BJ (cell line): ENCODE measurements at places on chromosomes 16 and 17. TPM values are rescaled to one million over a fixed set of nuclear protein-coding genes. Genes with fewer than 3 reads are reported as not detected.

The CYGB gene
- polyA plus RNA-seq: 1.1 and 1.4 TPM in 2 replicates

The C17orf67 gene
- 0.49 and 0.50 TPM in 2 replicates for polyA plus RNA-seq

The PIMREG gene
- 27.0 and 54.5 TPM in 2 replicates for polyA plus RNA-seq

The PPL gene
- polyA plus RNA-seq: 0.54 and 0.56 TPM in 2 replicates

The PYY gene
- polyA plus RNA-seq: not detected in 2 replicates

The NBR1 gene
- 130 and 142 TPM in 2 replicates for polyA plus RNA-seq

The RBFOX1 gene
- polyA plus RNA-seq: not detected in 2 replicates

The CLEC16A gene
- 7.7 and 8.7 TPM in 2 replicates for polyA plus RNA-seq

The OR2C1 gene
- 0.17 TPM in 1 of 2 replicates, not detected in the other for polyA plus RNA-seq

The BLMH gene
- polyA plus RNA-seq: 10.7 and 13.9 TPM in 2 replicates

The ABCA9 gene
- 0.06 and 0.25 TPM in 2 replicates for polyA plus RNA-seq

The NECAB2 gene
- polyA plus RNA-seq: 0.06 and 0.15 TPM in 2 replicates

The SYNGR3 gene
- polyA plus RNA-seq: 2.5 and 3.3 TPM in 2 replicates

The KIF2B gene
- polyA plus RNA-seq: not detected in 2 replicates

GRCh38 chr17:80991645-80992076 is at the start of gene CHMP6:
TSS of gene CHMP6 (plus strand) at chr17:80991841. CDS start at chr17:80991919, 78 bp downstream.
- no peak for DNase-seq

- DNase-seq: no peak
Observed at GRCh38 chr16:63466-63865, 9.0 kb downstream of the RHBDF1 start.

DNA sequence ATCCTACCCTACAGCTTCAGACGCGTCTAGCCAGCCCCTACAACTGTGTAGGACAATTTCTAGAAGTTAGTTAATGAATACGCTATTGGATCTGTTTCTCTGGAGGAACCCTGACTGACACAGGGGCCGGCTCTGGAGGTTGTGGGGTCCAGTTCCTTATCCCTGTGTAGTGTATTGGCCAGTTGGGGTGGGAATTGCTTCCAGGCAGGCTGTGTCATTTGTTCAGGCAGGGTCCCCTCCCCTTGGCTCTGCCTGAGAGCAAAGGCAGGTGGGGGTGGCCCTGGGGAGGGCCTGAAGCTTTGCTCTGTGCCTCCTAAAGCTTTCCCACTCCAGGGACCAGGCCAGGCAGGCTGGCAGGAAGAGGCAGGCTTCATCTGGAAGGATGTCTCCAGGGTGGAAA is 11.7 kb upstream of the CETP start:
- no peak for DNase-seq

DNA sequence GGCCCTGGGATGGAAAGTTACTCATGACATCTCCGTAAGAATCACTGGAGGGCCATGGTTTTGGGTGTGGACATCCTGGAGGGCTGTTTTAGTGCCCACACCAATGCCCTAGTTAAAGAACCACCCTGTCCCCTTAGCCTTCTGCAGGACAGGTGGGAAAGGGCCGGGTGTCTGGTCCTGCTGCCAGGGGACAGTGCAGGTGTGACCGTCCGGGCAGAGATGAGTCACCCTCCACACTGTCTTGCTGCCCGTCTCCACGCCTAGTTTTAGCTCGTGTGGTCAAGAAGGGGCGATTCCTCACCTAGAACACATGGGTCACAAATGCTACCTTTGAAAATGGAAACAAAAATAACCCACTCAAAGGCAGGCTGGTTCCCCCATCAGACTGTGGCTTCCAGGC is 17.0 kb downstream of the CEP295NL start:
- no peak for DNase-seq

GRCh38 chr17:78826836-78827509 is 13.6 kb downstream of the USP36 start:
- DNase-seq: no peak

DNA sequence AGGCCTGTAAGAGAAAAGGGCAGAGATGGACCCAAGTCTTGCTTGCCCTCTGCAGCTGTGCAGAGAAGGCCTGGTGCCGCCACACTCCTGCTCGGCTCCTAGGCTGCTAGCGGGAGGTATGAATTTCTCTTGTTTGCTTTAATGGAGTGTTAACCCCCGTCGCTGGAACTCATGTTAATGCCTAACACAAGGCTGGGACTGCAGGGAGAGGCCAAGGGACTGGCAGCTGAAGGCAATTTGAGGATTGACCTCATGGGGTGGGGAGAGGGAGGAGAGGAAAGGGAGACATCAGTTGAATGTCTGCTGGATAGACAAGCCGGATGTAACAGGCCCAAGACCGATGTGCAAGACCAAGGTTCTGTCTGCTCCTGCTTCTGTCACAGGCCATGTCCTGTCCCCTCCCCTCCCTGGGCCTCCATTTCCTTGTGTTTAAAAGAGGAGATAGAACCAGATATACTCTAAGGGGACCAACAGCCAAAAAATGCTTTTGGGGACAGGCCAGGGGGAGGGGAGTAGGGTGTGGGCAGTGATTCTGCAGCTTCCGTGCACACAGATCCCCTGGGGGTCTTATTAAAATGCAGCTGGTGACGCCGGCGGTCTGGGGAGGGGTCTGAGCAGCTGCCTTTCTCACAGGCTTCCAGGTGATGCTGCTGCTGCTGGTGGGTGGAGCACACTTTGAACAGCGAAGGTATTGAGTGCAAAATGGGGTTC is 46.7 kb upstream of the TBX2 start:
- DNase-seq: no peak

- no peak for DNase-seq
Observed at GRCh38 chr16:10824111-10824893, 5.7 kb upstream of the TVP23A start.

DNA sequence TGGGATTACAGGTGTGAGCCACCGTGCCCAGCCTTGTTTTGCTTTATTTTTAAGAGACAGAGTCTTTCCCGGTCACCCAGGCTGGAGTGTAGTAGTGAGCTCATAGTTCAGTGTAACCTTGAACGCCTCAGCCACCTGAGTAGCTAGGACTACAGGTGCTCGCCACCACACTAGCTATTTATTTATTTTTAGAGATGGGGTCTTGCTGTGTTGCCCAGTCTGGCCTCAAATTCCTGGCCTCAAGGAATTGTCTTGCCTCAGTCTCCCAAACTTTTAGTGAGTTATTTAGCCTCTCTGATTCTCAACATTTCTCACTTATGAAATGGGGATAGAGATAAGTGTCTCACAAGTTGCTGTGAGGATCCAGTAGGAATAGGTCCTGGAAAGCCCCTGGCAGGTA is 21.7 kb downstream of the FZD2 start:
- no peak for DNase-seq

- no peak for DNase-seq
Observed at GRCh38 chr16:70687671-70688245, 1.9 kb upstream of the MTSS2 start.

DNA sequence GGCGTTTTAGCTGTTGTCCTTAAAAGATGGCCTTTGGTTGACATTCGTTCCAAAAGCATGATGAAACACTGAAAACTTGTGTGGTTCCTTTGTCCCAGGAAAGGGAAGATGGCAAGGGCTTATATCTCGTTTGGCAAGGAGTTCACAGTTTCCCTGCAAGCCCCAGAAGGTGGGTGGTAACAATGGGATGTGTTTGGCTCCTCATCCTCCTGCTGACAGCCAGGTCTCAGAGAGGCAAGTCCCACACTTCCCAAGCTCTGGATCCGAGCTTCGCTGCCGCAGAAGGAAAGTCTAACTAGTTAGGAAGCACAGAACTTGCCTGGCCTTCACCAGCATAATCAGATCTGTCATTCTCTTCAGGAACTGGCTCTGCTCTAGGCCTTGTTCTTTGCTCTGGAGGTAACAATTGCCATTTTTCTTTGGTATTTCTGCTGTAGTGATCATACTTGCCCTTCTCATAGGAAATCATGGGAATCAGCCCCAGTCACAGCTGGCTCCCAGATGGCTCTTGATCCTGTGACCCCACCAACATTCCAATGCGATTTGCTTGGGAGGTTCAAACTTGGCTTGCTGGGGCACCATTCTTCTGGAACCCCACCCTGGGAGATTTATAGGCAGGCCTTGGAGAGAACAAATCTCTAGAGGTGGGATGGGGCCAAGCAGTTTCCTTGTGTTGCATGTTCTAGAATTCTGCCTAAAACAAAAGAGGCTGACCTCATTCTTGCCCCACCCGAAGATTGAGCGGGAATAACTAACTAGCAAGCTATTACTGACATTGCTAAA is 17.9 kb downstream of the KPNA2 start:
- peak; percentile 86 for DNase-seq

- peak; percentile 51 for DNase-seq
Observed at GRCh38 chr17:39164675-39165143, 1.3 kb downstream of the ARL5C start.

DNA sequence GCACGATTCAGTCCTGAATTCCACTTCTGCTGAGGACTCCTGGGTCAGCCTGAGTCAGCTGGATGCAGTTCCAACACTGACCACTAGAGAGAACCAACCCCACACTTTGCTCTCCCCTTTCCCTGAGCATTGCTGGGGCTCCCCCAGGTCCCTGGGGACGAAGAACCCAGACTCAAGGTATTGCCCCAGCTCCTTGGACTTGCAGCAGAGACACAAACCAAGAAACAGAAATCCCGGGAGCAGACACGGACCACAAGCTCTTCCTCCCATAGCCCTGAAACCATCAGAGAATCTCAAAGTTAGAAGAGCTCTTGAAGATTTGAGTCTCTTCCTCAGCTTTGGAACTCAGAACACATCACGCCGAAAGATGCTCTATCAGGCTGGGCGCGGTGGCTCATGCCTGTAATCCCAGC is 678 bp upstream of the GH1 start:
- DNase-seq: no peak

DNA sequence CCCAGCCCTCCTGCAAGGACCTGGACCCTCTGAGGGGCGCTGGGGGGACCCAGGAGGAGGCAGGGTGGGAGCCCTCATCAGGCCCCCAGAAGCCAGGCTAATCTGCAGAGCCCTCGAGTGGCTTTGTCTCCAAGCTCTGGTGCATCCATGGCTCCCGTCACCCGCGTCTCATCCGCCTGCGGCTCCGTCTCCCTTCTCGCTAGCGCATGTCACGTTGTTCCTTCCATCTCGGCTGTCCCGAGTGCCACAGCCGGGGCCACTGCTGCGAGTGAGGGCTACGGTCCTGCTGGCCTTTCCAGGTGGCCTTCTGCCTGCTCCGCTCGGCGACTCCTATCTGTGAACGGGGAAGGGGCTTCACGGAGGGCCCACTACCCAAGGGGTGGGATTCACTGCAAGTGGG is 53.6 kb downstream of the ZFPM1 start:
- DNase-seq: no peak

GRCh38 chr17:43382776-43383175 is 16.0 kb upstream of the ARL4D start:
- no peak for DNase-seq

DNA sequence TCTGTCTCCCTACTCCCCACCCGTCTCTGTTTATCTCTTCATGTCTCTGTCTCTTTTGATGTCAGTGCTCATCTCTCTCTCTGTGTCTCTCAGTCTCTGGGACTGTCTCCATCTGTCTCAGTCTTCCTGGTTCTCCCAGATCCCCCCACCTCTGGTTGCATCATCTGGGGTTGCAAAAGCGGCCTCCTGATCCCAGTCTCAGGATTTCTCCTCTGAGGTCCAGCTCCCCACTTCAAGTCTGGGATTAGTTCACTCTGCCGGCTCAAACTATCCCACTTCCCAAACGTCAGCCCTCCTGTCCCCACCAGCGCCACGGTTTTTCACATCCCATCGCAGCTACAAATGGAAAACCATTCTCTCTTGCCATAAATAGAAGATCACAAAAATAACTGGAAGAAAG is 9.0 kb downstream of the TEKT5 start:
- no peak for DNase-seq

DNA sequence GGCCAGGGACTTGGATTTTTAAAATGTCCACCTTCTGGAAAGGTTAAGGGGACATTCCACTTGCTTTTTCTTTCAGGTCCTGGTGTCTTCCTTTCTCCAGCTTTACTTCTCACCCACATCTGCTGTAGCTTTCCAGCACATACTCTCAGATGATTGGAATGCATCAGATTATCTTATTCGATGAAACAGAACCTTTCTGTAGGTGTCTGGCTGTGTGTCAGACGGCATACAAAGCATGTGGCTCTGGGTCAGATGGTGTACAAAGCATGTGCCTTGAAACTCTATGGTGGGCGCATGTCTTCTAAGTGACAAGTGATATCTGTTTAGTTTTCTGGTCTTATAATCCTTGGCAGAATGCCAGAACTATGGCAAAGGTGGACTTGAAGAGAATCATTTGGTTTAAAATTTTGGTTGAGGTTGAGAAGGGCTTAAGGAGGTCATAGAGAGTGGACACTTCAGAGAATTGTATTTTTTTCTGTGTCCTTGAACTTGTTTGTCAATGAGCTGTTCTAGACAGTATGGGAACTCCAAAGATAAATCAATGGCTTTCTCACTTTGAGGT is 125.3 kb downstream of the FTO start:
- no peak for DNase-seq

- no peak for DNase-seq
Observed at GRCh38 chr16:85407-85782, 7.4 kb downstream of the MPG start.

DNA sequence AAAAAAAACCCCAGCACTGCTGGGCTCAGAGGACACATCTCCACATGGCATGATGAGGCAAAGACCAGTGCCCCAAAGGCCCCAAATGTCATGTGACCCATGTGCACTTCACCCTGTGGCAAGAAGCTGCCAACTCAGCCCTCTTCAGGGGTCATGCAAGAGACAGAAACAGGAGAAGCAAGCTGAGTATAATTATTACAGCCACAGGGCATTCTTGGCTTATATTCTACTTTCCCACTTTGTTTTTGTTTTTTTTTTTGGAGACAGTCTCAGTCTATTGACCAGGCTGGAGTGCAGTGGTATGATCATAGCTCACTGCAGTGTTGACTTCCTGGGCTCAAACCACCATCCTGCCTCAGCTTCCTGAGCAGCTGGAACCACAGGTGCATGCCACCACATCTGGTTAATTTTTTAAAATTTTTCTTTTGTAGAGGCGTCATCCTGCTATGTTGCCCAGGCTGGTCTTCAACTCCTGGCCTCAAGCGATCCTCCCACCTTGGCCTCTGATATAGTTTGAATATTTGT is 32.7 kb upstream of the LITAF start:
- DNase-seq: no peak

GRCh38 chr16:66378741-66379570 is 12.5 kb downstream of the CDH5 start:
- no peak for DNase-seq

- no peak for DNase-seq
Observed at GRCh38 chr16:56673921-56674320, 4.3 kb downstream of the MT1H start.

DNA sequence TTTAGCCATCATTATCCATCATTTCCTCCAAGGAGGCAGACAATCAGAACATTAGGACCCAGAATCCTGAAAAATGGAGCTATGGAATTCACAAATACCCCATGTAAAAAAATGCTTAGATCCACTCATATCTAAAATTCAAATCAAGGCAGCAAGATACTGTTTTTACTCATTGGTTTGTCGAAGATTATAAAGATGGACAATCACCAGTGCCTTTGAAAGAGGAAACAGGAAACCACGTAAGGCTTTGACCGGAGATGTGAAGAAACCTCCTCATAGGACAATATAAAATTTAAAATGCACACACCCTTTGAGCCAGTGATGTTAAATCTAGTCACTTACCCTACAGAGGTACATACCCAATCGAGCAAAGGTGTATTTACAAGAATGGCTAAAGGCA is 130.0 kb downstream of the XYLT1 start:
- DNase-seq: no peak

- DNase-seq: no peak
Observed at GRCh38 chr17:57032343-57032742, 52.7 kb upstream of the AKAP1 start.

GRCh38 chr17:66264696-66265095 is 35.5 kb upstream of the APOH start:
- no peak for DNase-seq
